NCI-H2171 (cell line): ENCODE measurements at places on chromosomes 12 and 14.

GRCh38 chr12:56243731-56244181, 13.9 kb downstream of the SLC39A5 start:
- no peak for DNase-seq

GRCh38 chr12:79000501-79000900, 135.9 kb downstream of the SYT1 start:
- no peak for DNase-seq

DNA sequence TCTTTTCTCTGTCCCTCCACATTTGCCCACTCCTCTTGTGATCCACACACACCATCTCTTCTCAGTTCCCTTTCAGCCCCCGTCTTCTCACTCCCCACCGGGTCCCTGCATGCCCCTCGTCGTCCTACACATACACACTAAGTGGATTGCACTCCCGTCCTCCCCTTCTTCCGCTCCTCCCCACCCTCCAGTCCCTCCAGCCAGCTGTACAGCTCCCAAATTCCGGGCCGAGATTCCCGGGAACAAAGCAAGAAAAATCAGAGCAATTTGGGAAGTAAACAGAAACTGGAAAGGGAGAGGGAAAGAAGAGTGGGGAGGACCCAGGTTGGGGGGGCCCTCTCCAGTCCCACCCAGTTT, 282 bp upstream of the IGFBP6 start:
- DNase-seq: no peak

DNA sequence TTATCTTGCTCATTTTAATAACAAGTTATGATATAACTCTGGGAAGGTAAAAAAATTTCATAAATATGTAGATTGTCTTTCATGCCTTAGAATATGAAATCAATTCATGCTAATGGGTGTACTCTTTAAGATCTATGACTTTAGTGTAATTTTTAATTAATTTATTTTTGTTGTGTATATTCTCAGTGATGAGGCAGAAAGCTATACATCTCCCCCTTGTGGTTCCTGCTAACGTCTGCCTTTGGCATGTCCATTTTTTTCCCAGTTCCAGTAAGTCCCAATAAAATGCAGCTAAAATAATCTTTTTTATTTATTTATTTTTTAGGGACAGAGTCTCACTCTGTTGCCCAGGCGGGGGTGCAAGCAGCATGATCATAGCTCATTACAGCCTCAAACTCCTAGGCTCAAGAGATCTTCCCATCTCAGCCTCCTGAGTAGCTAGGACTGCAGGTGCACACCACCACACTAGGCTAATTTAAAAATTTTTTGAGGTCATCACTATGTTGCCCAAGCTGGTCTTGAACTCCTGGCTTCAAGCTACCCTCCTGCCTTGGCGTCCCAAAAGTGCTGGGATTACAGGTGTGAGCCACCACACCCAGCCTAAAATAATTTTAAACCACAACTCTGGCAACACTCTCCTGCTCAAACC, 3.3 kb upstream of the CHURC1 start:
- DNase-seq: peak; percentile 38

GRCh38 chr14:23933108-23933741, 20.3 kb upstream of the DHRS4 start:
- no peak for DNase-seq

DNA sequence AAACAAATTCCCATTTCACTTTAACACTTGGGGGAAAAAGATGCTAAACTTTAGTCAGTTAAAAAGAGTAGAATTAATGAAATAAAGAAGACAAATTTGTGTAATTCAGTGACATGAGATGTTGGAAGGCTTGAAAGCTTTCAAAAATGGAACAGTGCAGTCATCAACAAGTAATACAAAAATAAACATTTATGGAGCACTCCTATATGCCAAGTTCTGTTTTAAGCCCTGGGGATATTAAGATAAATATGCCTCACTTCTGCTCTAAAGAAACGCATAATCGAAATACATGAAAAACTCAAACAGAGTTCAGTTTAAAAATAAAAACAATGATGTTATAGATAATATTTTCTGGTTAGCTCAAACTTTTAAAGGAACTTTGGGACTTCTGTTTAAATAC, 93.0 kb downstream of the KCNH5 start:
- DNase-seq: no peak

- DNase-seq: no peak
Observed at GRCh38 chr12:26767865-26768264, 65.1 kb downstream of the ITPR2 start.

DNA sequence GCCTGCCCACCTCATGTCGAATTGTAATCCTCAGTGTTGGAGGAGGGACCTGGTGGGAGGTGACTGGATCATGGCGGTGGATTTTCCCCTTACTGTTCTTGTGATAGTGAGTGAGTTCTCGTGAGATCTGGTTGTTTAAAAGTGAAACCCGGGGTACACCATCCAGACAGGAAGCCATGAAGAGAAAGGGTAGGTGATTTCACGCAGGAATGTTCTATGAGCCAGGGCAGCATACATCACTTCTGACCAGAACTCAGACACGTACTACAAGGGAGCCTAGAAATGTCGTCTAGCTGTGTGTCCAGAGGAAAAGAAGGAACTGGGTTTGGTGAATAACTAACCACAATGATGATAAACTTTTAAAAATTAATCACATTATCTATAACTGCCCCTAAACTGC, 80.6 kb downstream of the ANO4 start:
- DNase-seq: no peak

DNA sequence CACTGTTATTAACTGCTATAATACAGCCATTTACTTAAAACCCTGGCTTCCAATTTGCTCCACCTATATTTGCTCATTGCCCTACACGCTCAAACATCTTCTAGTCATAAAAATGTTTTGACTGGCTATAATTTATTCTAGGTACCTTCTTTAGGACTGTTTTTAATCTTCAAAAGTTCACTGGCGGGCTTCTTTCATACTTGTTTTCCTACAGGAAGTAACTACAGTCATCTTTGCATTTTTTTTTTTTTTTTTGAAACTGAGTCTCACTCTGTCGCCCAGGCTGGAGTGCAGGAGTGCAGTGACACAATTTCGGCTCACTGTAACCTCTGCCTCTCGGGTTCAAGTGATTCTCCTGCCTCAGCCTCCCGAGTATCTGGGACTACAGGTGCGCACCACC, 32.5 kb downstream of the MPHOSPH9 start:
- no peak for DNase-seq
